CD4-positive, alpha-beta memory T cell (primary cell): ENCODE measurements at places on chromosomes 11 and 22.
A peak's percentile ranks its signal among the peaks of the same experiment; 100 is the strongest.

DNA sequence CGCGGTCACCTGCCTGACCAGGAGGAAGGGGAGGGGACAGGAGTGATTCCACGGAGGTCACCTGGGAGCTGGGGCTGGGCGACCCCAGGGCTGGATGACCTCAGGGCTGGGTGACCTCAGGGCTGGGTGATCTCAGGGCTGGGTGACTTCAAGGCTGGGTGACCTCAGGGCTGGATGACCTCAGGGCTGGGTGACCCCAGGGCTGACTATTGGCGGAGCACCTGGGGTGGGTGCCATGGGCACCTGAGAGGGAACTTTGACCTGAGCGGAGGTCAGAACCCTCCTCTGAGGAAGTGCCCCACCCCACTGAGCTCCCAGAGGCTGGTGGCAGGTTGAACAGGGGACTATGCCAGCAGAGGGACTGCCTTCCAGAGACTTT lies 11.8 kb upstream of the MPPED1 start:
- DNase-seq = no peak

GRCh38 chr11:2653198-2653551 lies 46.6 kb downstream of the KCNQ1OT1 start:
- DNase-seq = no peak

DNA sequence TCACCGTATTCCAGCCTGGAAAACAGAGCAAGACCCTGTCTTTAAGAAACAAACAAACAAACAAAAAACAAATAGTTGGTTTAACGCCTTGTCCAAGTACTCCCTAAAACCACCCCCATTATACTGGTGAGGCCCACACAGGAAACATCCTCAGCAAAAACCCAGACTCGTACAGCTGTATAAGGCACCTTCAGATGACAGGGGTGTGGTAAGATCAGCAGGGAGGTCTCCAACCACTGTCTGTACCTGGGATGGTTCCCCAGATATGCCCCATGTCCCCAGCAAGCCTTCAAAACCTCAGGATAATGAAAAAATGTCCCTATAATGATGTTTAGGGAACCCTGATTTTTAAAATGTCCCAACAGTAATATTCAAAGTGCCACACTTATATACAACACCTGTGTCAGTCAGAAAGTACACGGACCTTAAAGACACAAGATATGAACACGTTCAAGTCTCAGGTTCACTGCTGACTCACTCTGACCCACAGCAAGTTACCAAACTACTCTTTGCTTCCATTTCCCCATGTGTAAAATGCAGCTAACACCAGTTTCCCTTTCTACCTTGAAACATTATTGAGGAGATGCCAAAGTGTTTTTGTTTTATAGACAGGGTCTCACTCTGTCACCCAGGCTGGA lies 9.3 kb downstream of the SF3A1 start:
- no peak for DNase-seq

- no peak for DNase-seq
Measured at GRCh38 chr11:60221181-60221580, 21.8 kb downstream of the MS4A4E start.

DNA sequence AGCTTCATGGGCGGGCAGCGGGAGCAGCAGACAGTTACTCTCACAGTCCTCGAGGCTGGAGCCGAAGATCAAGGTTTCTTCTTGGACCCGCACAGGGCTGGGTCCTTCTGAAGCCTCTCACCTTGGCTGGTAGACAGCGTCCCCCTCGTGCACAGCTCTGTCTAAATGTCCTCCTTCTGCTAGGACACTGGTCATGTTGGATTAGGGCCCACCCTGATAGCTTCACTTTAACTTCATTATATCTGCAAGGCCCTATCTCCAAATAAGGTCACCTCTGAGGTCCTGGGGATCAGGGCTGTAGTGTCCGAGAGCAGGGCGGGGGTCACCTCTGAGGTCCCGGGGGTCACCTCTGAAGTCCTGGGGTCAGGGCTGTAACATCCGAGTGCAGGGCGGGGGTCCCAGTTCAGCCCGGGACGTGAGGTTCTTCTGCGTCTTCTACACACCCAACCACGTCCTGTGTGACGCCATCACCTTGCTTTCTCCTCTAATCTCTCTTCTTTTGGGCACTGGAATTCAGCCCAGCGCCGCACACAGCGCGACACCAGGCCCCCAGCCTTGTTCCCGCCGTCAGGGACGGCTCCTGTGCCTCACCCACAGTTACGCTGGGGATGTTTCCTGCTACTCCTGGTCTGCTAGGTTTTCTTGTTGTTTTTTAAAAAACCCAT lies 34.1 kb upstream of the TOLLIP start:
- DNase-seq = no peak

- DNase-seq = no peak
Measured at GRCh38 chr11:3737386-3737933, 59.9 kb downstream of the NUP98 start.

DNA sequence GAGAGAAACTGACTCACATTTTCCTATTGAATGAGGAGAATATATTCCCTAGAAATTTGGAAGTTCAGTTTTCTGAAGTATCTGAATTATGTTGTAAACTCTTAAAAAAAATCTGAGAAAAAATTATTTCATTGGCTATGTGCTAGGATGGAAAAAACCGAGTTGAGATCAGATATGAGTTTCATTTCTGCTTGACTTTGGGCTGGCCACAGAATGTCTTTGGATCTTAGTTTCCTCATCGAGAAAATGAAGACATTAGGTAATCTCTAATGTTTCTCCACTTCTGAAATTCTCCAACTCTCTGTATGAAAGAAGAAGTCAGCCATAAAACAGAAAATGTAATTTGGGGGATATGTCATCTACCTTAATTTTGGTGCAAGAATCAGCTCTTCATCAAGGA lies 28.8 kb downstream of the SLN start:
- DNase-seq = no peak

DNA sequence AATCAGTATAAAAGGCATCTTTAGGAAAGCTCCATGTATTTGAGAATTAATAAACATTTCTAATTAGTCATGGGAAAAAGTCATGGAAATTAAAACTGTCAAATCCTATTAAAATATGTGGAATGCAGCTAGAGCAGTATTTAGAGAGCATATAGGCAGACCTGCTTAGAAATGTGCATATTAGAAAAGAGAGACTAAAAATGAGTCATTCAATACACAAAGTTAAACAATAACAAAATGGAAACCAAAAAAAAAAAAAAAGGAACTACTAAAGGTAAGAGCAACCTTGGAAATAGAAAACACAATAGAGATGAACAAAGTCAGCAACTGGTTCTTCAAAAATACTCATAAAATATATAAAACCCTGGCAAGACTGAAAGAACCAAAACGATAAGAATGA lies 59.7 kb upstream of the RASSF10 start:
- no peak for DNase-seq

GRCh38 chr11:116976941-116977570 lies 121.2 kb downstream of the SIK3 start:
- no peak for DNase-seq

- DNase-seq = no peak
Measured at GRCh38 chr11:3002351-3002861, 10.3 kb upstream of the NAP1L4 start.

GRCh38 chr11:75142714-75143419 lies 8.0 kb upstream of the SLCO2B1 start:
- DNase-seq = peak; percentile 45

- no peak for DNase-seq
Measured at GRCh38 chr11:3214420-3214699, 4.3 kb downstream of the MRGPRG start.

DNA sequence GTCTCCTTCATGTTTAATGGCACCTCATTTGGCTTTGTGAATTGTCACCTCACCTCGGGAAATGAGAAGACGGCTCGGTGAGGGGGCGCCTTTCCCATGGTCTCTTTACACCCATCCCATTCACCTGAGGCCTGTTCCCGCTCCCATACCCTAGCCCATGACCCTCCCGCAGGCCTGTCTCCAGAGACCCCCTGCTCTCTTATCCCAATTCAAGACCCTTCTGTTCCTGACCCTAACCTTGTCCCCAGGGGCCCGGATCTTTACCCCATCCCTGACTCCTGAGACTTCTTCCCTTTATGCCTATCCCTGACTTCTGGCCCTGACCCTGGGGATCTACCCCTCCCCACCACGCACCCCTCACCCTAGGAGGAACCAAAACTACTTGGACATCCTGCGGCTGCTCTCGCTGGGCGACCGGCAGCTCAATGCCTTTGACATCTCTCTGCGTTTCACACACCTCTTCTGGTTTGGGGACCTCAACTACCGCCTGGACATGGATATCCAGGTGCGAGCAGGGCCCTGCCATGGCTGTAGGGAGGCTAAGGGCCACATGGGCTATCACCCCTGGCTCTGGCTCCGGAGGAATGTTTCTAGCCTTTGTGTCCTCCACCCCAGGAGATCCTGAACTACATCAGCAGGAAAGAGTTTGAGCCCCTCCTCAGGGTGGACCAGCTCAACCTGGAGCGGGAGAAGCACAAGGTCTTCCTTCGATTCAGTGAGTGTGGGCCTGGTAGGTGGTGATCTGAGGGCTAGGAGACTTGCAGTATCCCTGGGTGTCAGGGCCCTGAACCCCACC lies 7.9 kb downstream of the INPPL1 start:
- no peak for DNase-seq

GRCh38 chr22:19912271-19912999 lies 29.1 kb upstream of the COMT start:
- DNase-seq = no peak

DNA sequence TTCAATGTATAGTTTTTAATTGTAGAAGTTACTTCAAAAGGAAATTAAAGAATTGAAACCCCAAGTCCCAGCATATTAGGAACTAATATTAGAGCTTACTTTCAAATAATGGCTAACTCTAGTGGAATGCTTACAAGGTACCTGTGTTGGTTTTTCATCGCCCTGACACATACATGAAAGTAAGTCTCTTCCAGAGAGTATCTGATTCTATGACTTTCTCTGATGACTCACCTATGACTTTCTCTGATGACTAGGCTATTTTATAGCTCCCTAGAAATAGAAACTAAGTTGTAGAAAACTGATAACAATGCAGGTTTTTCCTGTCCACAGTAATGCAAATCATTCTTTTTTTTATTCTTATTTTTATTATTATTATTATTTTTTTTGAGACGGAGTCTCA lies 33.6 kb upstream of the MMP7 start:
- no peak for DNase-seq

DNA sequence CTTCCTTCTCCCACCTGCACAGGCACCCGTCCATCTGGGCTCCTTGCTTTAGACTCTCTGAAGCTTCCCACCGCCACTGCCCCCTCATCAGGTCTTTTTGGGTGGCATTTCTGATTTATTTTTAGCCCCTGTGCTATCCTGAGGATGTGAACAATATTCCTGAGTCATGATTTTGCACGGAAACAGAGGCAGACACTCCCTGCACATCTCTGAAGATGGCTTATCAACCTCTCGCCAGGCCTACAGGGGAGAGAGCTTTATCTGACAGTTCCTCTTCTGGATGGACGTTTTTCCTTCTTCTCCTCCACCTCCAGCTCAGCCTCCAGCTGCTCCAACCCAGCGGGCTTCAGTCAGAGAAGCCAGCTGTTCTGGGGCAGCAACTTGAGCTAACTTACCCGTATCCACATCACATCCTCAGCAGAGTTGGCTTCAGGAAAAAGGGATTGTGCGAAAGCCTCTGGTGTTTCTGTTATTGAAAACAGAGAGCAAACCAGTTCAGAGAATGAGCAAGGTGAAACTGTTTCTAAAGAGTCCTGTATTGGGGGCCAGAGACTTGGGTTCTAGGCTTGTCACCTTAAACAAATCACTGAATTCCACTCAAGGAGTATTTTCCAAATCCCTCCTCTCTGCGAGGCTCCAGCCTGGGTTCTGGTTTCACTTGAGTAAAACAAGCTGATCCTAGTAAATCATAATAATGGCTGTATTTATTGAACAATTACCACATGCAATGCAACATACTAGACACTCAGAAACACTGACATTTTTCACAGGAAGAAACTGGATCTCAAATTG lies 33.1 kb upstream of the ETS1 start:
- no peak for DNase-seq

- no peak for DNase-seq
Measured at GRCh38 chr11:122833846-122834464, 4.3 kb upstream of the CRTAM start.

DNA sequence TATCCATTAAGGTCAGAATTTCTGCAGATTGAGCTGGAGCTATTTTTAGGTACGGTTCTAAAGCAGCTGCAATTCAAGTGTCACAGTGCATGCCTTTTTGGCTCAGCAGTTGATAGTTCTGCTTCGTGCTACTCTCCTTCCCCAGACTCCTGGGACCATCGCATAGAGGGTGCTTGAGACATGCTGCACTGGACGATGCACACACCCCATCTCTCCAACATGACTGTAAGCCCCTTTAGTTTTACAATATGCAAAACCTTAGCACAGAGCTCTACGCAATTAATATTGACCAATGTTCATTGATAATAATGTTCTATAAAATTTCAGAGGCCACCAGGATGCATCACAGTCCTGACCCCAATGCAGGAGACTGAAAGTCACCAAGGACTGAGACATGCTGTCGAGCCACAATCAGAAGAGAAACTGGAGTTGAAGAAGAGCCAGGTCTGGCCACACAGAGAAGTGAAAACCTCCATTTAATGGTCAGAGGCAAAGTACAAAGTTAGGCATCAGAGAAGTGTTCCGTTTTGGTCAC lies 120.9 kb upstream of the ZC3H12C start:
- no peak for DNase-seq

DNA sequence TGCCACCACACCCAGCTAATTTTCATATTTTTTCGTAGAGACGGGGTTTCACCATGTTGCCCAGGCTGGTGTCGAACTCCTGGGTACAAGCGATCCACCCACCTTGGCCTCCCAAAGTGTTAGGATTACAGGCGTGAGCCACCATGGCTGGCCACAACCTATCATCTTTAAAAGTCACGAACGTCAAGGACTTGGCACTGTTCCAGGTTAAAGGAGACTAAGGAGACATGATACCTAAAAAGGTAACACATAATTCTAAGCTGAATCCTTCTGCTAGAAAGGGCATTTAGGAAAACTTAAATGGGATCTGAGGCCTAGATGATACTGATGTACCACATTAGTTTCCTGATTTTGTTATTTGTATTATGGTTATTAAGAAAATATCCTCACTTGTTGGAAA lies 43.3 kb upstream of the SYT9 start:
- no peak for DNase-seq

GRCh38 chr11:46253258-46254132 lies 24.0 kb upstream of the CREB3L1 start:
- no peak for DNase-seq

- DNase-seq = no peak
Measured at GRCh38 chr11:89293965-89294679, 116.4 kb downstream of the TYR start.

- DNase-seq = peak; percentile 95
Measured at GRCh38 chr11:47642099-47642855, at the start of gene MTCH2. Gene MTCH2 (minus strand): TSS chr11:47642559. CDS start chr11:47642465, 94 bp downstream.

DNA sequence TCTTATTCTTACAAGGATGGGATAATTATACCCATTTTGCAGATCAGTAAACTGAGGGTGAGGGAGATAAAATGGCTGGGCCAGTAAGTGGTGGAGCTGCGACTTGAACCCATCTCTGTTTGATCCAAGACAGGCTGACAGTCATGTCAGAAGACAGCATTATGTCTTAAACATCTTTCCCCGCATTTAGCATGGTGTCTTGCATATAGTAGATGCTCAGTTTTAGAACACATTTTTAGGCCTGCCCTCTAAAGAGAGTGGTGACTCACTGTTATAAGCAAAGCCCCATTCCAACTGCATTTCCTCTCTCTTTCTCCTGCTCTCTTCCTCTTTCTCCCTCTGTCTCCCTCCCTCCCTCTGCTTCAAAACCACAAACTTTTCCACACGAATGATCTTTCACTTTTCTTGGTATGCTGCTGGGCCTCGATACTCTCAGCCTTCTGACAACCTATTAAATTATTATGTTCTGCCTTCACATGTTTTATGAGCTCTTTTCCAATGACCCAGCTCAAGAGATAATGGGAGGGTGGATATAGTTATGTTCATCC lies 25.2 kb downstream of the CWC15 start:
- no peak for DNase-seq
